Liver (tissue), 10 donors: ENCODE measurements at places on chromosomes 6 and 20.

GRCh38 chr20:32902456-32903420 lies 44.0 kb downstream of the EFCAB8 start:
- DNase-seq, result peak; percentile 53
- H3K27me3 ChIP-seq, result no peaks in the 10 kb centered on the region
- no peaks in the 10 kb centered on the region for H3K4me1 ChIP-seq
- H3K27ac ChIP-seq, result no peak overlapping the region
- no peak overlapping the region for H3K4me3 ChIP-seq
- no peaks in the 10 kb centered on the region for H3K36me3 ChIP-seq

DNA sequence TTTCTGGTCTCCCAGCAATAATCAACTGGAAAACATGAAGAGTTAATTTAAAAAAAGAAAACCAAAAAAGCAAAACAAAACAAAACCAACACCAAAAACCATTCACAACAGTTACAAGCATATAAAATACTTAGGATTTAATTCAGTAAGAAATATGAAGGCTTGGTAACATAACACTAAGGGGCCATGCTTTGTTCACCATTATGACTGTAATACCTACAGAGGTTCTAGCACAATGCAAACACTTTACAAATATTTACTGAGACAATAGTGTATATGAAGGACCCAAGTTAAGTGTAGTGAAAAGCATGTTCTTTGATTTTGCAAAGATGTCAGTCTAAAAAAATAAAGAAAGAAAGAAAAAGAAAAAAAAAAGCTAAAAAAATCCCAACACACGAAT lies 109.8 kb upstream of the EMILIN3 start:
- no peaks in the 10 kb centered on the region for H3K4me1 ChIP-seq
- H3K27me3 ChIP-seq, result no peaks in the 10 kb centered on the region
- no peak overlapping the region for H3K27ac ChIP-seq
- no peak for DNase-seq
- H3K36me3 ChIP-seq, result peaks cover 4% of the 10 kb centered on the region
- no peak overlapping the region for H3K4me3 ChIP-seq

GRCh38 chr6:80094017-80094416 lies 12.5 kb upstream of the BCKDHB start:
- H3K27ac ChIP-seq, result no peak overlapping the region
- no peaks in the 10 kb centered on the region for H3K27me3 ChIP-seq
- no peak overlapping the region for H3K4me3 ChIP-seq
- no peaks in the 10 kb centered on the region for H3K4me1 ChIP-seq
- no peaks in the 10 kb centered on the region for H3K36me3 ChIP-seq

GRCh38 chr20:57667388-57667787 lies 42.4 kb downstream of the PMEPA1 start:
- DNase-seq, result no peak
- H3K4me3 ChIP-seq, result no peak overlapping the region
- no peaks in the 10 kb centered on the region for H3K27me3 ChIP-seq
- no peaks in the 10 kb centered on the region for H3K4me1 ChIP-seq
- H3K27ac ChIP-seq, result no peak overlapping the region
